Colonic mucosa (tissue), 4 donors: ENCODE measurements at places on chromosomes 12 and 14. TPM values are rescaled to one million over a fixed set of nuclear protein-coding genes. Genes with fewer than 3 reads are reported as not detected.

DNA sequence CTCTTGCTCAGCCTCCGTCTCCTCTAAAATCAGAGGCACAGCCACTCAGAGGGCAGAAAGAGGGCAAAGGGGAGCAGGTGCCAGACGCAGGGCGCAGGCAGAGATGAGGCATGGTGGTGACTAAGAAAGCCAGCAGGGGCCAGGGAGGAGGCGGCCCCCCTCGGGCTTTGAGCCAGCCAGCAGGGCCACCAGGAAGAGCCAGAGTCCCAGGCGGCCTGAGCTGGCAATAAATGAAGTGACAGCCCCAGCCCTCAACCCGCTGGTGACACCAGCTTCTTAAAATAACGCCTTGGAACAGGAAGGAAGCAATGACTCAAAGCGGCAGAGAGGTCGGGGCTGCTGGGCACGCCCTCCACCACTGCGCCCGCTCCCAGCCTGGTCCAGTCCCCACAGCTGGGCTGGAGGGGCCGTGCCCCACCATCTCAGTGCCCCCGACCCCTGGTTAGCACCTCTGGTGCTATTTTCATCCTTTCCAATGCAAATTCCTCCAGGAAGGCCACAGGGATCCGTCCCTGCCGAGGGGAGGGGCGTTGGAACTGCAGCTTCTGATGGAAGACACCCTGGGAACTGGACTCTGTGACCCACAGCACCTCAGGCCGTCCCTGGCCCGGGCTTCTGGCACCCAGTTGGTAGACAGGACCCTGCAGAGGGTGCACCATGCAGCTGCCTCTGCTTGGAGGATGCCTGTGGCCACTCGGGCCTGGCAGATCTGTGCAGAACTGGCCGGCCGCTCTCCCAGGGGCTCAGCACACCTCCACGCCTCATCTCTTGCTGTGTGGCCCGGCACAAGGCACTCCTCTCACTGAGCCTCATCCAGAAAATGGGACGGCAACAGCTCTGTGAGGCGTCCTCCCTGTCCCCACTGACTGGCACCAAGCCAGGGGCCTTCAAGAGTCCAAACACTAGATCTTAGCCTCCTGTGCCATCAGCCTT, 113.7 kb downstream of the NCOR2 start:
- no peaks in the 10 kb centered on the region for H3K36me3 ChIP-seq
- no peak overlapping the region for H3K4me3 ChIP-seq
- H3K4me1 ChIP-seq = peaks cover 28% of the 10 kb centered on the region
- peak; percentile 72 for DNase-seq
- peak overlapping the region; percentile 63 for H3K27ac ChIP-seq
- no peaks in the 10 kb centered on the region for H3K27me3 ChIP-seq

DNA sequence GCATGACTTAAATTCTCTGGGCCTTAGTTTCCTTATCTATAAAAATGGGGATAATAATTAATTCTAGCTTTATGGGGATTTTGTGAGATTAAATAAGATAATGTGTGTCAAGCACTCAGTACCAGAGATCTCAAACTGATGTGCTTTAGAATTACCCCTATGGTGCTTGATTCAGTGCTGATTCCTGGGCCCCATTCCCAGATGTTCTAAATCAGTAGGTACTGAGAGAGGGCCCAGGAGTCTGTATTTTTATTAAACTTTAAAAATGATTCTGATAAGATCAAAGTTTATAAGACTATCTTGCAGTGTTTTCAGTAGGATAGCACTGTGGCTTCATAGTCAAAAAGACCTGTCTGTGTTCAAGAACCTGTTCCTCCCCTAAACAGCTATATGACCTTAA, 89.1 kb upstream of the RIC8B start:
- no peak overlapping the region for H3K4me3 ChIP-seq
- no peaks in the 10 kb centered on the region for H3K4me1 ChIP-seq
- H3K27me3 ChIP-seq = no peaks in the 10 kb centered on the region
- no peak overlapping the region for H3K27ac ChIP-seq

GRCh38 chr14:52694761-52695480, 437 bp downstream of the ERO1A start:
- H3K36me3 ChIP-seq = no peaks in the 10 kb centered on the region
- DNase-seq = peak; percentile 57
- no peaks in the 10 kb centered on the region for H3K27me3 ChIP-seq
- peak overlapping the region; percentile 92 for H3K4me3 ChIP-seq
- peak overlapping the region; percentile 99 for H3K27ac ChIP-seq

- DNase-seq = no peak
- no peak overlapping the region for H3K27ac ChIP-seq
- no peaks in the 10 kb centered on the region for H3K4me1 ChIP-seq
- H3K36me3 ChIP-seq = no peaks in the 10 kb centered on the region
- no peaks in the 10 kb centered on the region for H3K27me3 ChIP-seq
Observed at GRCh38 chr14:23112359-23113178, 6.5 kb downstream of the CEBPE start.

DNA sequence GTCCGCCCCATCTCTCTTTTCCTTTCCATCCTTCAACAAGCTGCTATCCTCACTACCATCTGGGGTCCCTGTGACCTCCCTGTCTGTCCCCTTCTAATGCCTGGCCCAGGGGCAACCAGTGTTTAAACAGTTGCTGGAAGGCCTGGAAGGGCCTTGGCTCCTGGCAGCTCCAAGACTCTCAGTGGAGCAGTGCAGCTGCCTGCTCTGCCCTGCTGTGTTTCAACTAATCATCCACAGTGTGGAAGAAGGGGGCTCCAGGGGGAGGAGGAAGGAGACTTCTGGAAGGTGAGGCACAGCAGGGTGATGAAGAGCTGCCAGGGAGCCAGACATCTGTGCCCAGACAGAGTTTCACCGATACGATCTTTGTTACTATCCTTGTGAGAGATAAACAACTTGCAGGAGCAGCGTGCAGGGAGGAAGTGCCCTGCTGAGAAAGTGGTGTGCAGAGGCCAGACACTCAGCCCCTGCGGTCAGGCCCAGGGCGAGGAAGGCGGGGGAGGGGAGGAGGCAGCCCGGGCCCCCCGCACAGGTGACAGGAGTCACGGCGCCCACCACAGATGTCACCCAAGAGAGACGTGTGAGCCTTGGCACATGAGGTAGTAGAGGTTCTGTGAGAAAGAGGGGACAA, 1061.8 kb downstream of the BCL11B start:
- H3K36me3 ChIP-seq = no peaks in the 10 kb centered on the region
- H3K4me3 ChIP-seq = no peak overlapping the region
- H3K4me1 ChIP-seq = no peaks in the 10 kb centered on the region
- H3K27ac ChIP-seq = no peak overlapping the region

DNA sequence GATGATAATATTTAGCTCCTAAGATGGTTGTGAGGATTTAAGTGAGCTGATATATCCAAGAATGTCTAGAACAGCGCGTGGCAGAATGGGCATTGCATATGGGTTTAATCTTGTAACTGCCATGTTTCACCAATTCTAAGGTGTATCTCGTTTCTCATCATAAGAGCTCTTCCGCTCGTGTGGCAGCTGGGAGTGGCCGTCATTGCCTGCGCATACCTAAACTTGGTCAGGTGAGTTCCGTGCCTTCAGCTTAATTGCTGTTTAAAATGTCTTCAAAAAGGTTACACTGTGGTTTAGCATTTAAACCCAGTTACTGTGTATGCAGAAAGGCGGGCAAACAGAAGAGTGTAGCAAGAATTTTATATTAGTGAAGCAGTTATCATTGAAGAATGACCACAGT, 4.5 kb upstream of the AQP2 start:
- H3K36me3 ChIP-seq = no peaks in the 10 kb centered on the region
- no peak overlapping the region for H3K4me3 ChIP-seq
- H3K27me3 ChIP-seq = no peaks in the 10 kb centered on the region

DNA sequence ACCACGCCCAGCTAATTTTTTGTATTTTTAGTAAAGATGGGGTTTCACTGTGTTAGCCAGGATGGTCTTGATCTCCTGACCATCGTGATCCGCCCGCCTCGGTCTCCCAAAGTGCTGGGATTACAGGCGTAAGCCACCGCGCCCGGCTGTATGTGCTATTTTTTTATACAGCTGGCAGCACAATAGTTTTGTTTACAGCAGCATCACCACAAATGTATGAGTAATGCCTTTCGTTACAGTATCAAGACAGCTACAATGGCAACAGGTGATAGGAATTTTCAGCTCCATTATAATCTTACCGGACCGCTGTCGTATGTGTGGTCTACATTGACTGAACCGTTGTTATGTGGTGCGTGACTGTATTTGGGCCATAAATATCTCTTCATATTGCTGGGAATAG, 11.6 kb upstream of the MDM2 start:
- no peak overlapping the region for H3K27ac ChIP-seq
- H3K4me1 ChIP-seq = peaks cover 8% of the 10 kb centered on the region
- H3K27me3 ChIP-seq = no peaks in the 10 kb centered on the region
- no peak for DNase-seq
- no peak overlapping the region for H3K4me3 ChIP-seq

GRCh38 chr14:51924600-51924999, 64.2 kb downstream of the GNG2 start:
- H3K27me3 ChIP-seq = no peaks in the 10 kb centered on the region
- no peak for DNase-seq
- no peak overlapping the region for H3K4me3 ChIP-seq
- H3K36me3 ChIP-seq = no peaks in the 10 kb centered on the region

- H3K36me3 ChIP-seq = no peaks in the 10 kb centered on the region
- no peak overlapping the region for H3K4me3 ChIP-seq
- no peak overlapping the region for H3K27ac ChIP-seq
- H3K27me3 ChIP-seq = no peaks in the 10 kb centered on the region
- no peaks in the 10 kb centered on the region for H3K4me1 ChIP-seq
- DNase-seq = no peak
Observed at GRCh38 chr12:43453761-43454160, 98.2 kb downstream of the ADAMTS20 start.

DNA sequence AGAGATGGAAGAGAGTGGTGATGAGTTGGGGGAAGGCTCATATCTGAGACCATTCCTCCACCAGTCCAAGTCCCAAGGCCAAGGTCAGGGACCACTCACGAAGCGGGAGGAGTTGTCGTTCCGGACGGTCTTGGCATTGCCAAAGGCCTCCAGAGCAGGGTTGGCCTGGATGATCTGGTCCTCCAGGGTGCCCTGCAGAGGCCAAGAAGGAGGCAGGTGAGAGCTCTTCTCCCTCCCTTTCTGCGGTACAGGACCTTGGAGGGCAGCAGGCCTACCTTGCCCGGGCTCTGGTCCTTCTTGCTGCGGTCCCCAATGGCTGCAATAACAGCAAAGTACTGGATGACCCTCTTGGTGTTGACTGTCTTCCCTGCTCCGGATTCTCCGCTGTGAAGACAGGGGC, 4.0 kb downstream of the MYH7 start:
- no peaks in the 10 kb centered on the region for H3K4me1 ChIP-seq
- no peaks in the 10 kb centered on the region for H3K36me3 ChIP-seq
- no peak overlapping the region for H3K27ac ChIP-seq
- H3K4me3 ChIP-seq = no peak overlapping the region

GRCh38 chr12:63802012-63802608, 22.4 kb downstream of the RXYLT1 start:
- no peaks in the 10 kb centered on the region for H3K4me1 ChIP-seq
- no peak for DNase-seq
- H3K4me3 ChIP-seq = no peak overlapping the region
- H3K36me3 ChIP-seq = no peaks in the 10 kb centered on the region
- no peak overlapping the region for H3K27ac ChIP-seq

GRCh38 chr12:55676707-55677106, 31.0 kb downstream of the ITGA7 start:
- H3K27me3 ChIP-seq = no peaks in the 10 kb centered on the region
- H3K4me1 ChIP-seq = no peaks in the 10 kb centered on the region
- no peak overlapping the region for H3K4me3 ChIP-seq
- H3K27ac ChIP-seq = no peak overlapping the region
- no peaks in the 10 kb centered on the region for H3K36me3 ChIP-seq

DNA sequence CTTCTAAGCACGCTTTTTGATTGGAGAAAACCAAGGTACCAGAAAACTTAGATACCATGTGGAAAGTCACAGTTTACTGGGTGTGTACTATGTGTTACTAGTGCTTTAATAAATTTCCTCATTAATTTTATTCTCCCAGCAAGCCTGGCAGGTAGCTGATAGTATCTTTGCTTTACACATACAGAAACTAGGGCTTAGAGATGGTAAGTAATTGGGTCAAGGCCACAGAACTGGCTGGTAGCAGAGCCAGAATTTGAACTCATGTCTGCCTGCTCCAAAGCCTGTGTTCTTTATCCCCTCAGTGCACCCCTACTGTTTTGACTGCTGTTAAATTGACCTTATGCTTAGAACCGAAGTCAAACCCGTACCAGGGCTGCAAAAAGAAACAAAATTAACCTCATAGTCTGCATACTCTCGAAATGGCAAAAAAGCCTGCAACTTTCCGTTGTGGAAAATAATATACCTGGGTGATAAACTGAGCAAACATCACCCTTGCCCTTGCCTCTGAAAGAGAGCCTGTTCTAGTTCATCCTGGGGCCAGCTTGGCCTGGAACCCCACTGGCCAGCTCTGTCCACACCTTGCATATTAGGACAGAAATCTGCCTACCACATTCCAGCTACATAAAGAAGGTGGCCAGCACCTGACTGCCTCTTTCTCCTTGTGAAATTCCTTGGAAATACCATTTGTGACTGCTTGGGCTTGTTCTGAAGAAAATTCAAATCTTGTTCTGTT, 118.9 kb downstream of the ETV6 start:
- no peaks in the 10 kb centered on the region for H3K36me3 ChIP-seq
- DNase-seq = peak; percentile 58
- peak overlapping the region; percentile 5 for H3K27ac ChIP-seq
- H3K4me3 ChIP-seq = no peak overlapping the region

The GZMB gene
- total RNA-seq = 3.0 TPM

The KRT77 gene
- total RNA-seq = not detected

The ACRBP gene
- 1.9 TPM for total RNA-seq

The STON2 gene
- 15.1 TPM for total RNA-seq

The C2CD5 gene
- total RNA-seq = 38.9 TPM

The CCDC197 gene
- not detected for total RNA-seq

The SRGAP1 gene
- 8.7 TPM for total RNA-seq

The C12orf50 gene
- total RNA-seq = 0.05 TPM

The MDGA2 gene
- total RNA-seq = not detected
